D341Med (cell line): ENCODE measurements at places on chromosomes 6 and 20.

GRCh38 chr6:38150681-38151296 is 331.3 kb downstream of the ZFAND3 start:
- DNase-seq: no peak

- no peak for DNase-seq
Measured at GRCh38 chr6:46637145-46637544, 15.5 kb downstream of the CYP39A1 start.

- DNase-seq: no peak
Measured at GRCh38 chr20:31943052-31943471, 8.8 kb downstream of the PDRG1 start.

DNA sequence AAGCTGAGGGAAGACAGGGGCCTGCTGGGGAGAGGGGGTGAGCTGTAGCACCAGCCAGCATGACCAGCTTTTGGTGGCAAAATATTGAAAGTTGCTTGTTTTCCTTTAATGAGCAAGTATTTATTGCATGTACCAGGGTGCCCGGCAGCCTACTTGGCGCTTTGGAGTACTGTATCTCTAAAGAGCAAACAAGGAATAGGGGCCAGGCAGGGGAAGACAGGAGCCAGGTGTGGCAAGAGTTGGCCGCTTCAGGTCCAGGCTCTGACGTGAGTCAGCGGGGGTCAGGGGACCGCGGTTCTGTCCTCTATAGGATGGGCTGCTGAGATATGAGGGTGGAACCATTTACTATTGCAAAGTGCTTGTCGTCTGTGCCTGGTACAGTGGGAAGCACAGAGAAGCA is 63.1 kb downstream of the PSMG4 start:
- DNase-seq: no peak

- DNase-seq: no peak
Measured at GRCh38 chr6:5361396-5361795, 100.1 kb downstream of the FARS2 start.

- no peak for DNase-seq
Measured at GRCh38 chr6:56652994-56653393, 10.3 kb upstream of the DST start.

- DNase-seq: no peak
Measured at GRCh38 chr6:109069746-109070145, 24.9 kb downstream of the SESN1 start.

DNA sequence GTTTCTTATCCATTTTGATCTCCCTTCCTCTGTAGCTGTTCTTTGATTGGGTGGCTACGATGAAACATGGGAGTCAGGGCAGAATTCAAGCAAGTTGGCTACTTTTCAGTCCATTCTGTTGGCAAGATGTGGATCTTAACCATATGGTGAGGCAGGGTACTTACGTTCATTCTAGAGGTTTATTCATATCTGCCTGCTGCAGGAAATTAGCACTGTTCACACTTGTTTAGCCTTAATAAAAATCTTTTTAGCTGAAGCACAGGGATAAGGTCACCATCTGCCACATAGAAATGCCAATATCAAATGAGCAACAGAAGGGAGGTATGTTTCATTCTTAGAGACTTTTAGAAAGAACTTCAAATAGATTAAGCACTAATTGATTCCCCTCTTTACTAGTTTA is 83.9 kb downstream of the GRIK2 start:
- peak; percentile 40 for DNase-seq

DNA sequence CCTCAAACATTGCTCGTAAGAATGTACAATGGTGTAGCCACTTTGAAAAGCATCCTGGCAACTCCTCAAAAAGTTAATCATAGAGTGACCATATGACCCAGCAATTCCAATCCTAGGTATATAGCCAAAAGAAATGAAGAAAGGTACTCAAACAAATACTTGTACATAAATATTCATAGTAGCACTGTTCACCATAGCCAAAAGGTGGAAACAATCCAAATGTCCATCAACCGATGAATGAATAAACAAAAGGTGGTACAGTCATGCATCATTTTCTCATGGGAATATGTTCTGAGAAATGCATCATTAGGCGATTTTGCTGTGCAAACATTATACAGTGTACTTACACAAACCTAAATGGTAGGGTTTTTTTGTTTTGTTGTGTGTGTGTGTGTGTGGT is 74.4 kb upstream of the TBC1D7 start:
- DNase-seq: no peak

GRCh38 chr6:89414215-89414614 is 2.1 kb upstream of the RRAGD start:
- no peak for DNase-seq

DNA sequence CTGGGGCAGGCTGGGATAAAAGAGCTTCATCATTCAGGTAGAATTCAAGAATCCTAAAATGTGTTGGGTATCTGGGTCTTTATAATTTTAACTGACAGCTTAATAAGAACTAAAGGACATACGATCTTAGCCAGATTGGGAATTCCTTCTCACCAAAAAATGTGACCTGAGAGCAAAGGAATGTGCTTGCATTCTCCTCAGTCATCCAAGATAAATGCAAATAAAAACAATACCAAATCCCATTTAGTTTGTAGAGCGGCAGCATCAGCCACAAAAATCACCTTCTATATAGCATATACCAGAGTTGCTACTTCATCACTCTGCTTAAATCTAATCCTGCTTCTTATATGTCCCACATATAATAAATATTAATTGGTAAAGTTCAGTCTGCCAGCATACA is 16.9 kb downstream of the USP49 start:
- DNase-seq: no peak

GRCh38 chr6:53436526-53437303 is 88.0 kb upstream of the ELOVL5 start:
- no peak for DNase-seq

DNA sequence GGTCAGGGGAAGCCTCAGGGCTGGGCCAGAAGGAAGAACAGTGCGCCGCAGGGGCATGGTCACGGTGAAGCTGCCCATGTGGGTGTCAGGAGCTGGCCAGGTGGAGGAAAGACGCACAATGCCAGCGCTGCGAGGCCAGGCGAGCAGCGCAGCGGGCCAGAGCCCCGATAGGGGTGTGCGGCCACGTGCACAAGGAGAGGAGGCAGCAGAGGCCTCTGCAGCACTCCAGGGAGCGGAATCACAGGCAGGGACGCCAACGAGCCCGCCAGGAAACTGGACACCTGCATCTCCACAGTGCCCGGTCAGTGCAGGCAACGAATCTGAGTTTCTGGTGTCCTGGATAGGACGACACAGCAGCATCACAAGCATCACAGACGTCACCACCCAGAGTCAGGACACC is 35.7 kb downstream of the TAF4 start:
- DNase-seq: no peak

GRCh38 chr20:51529081-51529681 is 13.3 kb downstream of the NFATC2 start:
- DNase-seq: no peak

- peak; percentile 63 for DNase-seq
Measured at GRCh38 chr6:35552285-35552917, 39.7 kb upstream of the TULP1 start.

DNA sequence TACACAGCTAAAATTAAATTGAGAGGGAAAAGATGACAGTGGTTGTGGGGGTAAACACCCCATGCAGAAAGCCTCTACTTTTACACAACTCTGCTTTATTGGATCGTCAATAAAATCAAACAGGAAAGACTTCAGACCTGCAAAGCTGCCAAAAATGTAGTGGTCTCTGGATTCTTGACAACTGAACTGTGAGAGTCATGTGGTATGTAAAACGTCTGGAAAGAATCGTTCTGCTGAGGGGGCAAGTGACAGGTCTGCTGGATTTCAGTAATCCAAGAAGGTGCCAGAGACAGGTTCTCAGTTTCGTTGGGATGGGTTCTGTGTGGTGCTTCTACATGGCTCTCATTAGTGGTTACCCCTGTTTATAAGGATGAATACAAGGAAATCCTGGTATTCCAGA is 63.3 kb downstream of the TSPYL4 start:
- DNase-seq: no peak

GRCh38 chr6:53230775-53231467 is 82.3 kb upstream of the GCM1 start:
- no peak for DNase-seq

DNA sequence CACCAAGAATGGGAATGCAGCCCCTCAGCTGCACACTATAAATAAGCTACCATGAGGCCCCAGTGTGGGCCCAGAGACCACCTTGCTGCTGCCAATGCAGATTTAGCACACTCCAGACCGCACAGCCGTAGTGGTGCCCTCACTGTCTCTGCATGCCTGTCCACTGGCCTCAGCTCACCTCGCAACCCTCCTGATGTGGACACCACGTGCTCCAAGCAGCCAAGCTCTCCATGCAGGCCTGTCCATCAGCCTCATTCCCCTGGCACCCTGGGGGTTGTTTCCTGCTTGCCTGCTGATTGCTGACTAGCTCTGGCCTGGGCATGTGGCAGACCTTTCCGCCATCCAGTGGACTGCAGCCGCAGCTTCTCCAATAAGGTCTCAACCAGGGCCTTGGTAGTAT is 36.2 kb downstream of the ZBTB9 start:
- DNase-seq: no peak

DNA sequence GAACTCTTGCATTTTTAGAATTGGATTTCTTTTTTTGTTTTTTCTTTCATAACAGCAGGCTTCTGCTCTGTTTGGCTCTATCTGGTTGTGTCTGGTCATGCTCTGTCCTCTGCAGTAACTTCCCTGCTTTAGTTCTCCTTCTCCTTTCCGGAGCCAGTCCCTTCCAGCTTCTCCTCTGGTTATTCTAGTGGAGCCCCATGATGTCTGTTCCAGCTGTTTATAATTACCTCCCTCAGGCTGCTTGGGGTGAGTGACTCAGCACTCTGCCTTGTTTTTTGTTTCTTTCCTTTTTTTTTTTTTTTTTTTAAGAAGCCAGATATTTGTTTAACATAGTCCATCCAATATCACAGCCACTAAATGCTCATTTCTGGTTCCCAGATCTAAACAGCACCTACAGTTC is 409.6 kb downstream of the MAFB start:
- DNase-seq: no peak

- DNase-seq: no peak
Measured at GRCh38 chr20:58519940-58520712, 4.9 kb upstream of the APCDD1L start.

GRCh38 chr20:24737212-24737850 is 211.7 kb upstream of the CST7 start:
- DNase-seq: no peak

GRCh38 chr6:15426395-15426794 is 180.5 kb downstream of the JARID2 start:
- no peak for DNase-seq

DNA sequence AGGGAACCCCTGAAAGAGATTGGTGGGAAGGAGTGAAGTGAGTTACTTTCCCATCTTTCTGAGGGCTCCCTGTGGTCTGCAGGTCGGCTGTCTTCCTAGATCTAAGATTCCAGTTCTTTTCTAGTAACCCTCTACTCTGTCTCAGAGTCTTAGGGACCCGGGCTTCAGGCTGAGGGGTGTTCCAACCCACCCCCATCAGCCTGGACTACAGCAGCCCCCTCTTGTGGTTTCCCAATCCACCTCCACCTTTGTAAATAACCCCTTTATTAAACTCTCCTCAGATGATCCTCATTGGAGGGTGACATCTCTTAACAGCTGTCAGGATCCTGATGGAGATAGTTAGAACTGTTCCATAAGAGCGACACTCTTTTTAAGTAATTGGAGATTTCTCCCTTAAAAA is 300.4 kb downstream of the LRFN2 start:
- no peak for DNase-seq

GRCh38 chr6:158556113-158556512 is 3.8 kb upstream of the TMEM181 start:
- DNase-seq: no peak

DNA sequence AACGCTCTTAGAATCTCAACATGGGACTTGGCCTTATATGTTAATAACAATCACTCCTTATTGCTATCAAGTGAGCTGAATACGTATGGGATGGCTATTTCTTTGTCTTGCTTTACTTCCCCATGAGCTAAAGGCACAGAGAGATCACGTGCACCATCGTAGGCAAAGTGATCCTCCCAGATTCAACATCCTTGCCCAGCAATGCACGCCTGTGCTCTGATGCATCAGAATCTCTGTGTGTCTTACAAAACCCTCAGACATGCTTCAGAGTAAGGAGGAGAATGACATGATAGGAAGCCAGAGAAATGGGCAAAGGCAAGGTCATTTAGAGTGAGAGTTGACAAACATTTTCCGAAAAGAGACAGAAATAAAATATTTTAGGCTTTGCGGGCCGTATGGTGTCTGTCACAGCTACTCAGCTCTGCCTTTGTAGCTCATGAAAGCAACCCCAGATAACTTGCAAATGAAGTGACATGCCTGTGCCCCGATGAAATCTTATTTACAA is 277.6 kb upstream of the CDH4 start:
- DNase-seq: no peak

DNA sequence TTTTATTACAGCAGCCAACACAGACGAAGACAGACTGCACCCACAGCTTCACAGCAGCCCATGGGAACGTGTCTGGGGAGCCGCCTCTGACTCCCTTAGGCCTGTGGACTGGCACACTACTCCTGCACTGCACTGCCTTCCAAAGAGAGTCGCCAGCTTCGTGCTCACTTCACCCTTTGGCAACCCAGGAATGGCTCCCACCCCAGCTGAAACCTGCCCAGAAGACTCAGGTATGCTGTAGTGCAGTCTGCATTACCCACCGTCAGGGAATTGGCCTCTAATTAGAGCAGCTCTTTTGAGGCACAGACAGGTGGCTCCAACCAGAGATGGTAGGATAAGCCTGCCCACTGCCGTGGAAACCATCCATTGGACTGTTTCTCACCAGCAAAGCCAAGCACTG is 39.9 kb upstream of the FRMD1 start:
- DNase-seq: no peak

DNA sequence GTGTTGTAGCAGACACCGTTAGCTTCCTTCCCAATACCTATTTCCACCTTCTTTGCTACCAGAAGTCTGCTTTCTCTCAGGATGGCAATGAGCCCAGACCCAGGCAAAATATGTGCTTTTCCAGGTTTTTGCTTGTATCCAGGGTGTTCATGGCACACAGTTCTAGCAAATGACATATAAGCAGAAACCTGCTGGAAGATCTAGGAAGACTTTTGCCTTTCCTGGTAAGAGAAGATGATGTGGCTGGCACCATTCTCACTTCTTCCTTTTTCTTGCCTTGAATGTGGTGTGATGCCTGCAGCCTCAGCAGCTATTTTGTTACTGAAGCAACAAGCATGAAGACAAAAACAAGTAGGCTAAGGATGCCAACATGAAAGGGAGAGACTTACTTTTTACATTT is 19.2 kb upstream of the TBC1D22B start:
- DNase-seq: no peak

GRCh38 chr6:79657238-79657637 is 26.1 kb downstream of the SH3BGRL2 start:
- DNase-seq: no peak

DNA sequence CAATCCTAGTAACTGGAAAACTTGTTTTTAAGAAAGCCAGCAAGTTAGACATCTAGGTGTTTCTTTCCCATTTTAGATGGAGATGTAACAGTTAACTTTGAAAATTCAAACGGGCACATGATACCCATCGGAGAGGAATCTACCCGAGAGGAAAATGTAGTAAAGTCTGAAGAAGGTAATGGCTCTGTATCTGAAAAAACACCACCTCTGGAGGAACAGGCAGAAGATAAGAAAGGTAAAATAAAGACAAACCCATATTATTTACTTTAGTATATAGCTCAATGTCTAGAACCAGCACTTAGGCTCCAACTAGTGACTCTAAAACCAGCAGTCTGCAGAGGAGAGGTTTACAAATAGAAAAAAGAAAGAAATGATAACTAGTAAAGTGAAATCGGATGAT is 75.9 kb downstream of the PHACTR2 start:
- DNase-seq: no peak

GRCh38 chr6:56399672-56400263 is 152.4 kb upstream of the COL21A1 start:
- DNase-seq: no peak
